AG09319 (cell line): ENCODE measurements at places on chromosomes 1 and 21.

- no peak for DNase-seq
Measured at GRCh38 chr1:22024485-22025367, 23.3 kb downstream of the CELA3A start.

DNA sequence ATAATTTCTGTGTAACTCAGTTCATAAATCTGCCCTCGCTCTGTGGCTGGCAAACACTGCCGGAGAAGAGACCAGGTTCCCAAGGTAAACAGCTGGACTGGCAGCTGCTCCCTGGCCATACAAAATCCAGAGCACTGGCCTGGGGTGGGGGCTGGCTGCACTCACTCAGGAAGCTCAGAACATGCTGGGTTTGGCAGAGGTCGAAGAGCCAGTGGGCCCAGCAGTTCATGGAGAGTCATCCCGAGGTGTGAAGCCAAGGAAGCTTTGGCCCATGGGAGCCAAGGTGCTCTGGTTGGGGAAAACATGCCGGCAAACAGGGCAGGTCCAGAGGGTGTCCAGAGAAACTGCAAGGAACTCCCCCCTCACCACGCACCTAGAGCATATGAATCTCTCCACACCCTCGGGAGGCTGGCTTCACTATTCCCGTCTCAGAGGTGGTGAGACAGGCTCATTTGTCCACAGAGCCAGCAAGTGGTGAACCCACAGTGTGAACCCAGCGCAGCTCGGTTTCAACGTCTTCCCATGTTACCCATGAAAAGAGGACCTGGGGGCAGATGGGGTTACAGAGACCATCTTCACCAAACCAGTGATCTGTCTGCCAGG, 102.4 kb downstream of the DMRTB1 start:
- no peak for DNase-seq

GRCh38 chr1:87331365-87332241, 2.9 kb downstream of the LMO4 start:
- no peak for DNase-seq

GRCh38 chr1:223708001-223708359, 4.4 kb upstream of the CAPN2 start:
- no peak for DNase-seq
